ENCODE measurements at places on chromosomes 2 and 18.

- DNase-seq: no peak
Measured at GRCh38 chr2:62143696-62144095, 52.2 kb upstream of the B3GNT2 start.

DNA sequence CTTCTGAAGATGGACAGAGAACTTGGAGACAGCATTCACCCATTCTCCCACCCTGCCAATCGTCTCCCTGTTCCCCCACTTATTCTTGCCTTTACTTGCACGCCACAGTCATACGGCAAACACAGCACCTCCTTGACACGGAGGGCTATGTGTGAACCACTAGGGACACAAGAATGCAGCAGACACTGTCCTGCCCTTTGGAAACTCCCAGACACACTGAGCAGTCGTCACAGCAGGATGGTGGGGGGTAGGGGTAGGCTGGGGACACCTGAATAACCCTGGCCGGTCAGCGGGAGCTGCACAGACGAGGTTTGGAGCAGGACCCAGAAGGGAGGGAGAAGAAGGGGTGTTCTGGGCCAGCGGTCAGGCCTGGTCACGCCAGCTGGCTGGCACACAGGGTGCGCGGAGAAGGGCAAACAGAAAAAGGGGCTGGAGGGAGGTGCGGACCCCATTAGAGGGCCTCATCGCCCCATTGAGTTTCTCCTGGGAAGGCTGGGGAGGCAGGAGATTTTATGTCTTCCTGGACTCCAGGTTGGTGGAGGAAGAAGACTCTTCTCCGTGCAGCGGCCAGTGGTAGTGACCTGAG, 40.0 kb upstream of the FOSL2 start:
- no peak for DNase-seq

DNA sequence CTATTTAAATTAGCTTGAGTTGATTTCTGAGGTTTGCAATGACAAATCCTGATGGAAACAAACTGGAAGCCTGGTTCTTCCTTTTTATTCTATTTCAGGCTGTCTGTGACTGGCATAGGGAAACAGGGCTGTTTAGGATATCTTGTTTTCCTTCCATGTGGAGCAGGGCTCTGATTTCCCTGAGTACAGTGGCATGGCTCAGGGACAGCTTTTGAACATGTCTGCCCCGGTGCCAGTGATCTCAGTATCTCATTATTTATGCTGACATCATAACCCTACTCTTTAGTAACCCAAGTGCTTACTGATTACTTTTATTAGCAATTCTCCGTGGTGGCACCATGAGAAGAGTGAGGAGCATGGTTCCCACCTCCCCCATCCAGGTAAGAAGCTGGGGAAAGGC, 720.3 kb downstream of the GALR1 start:
- no peak for DNase-seq

- DNase-seq: no peak
Measured at GRCh38 chr18:9701609-9702349, 6.3 kb upstream of the RAB31 start.

GRCh38 chr2:144170179-144170578, 349.7 kb downstream of the ZEB2 start:
- DNase-seq: no peak

GRCh38 chr2:113278742-113279139, at the start of gene PAX8:
Gene PAX8 (minus strand): TSS chr2:113278921. CDS start chr2:113278394, 527 bp downstream.
- DNase-seq: no peak

DNA sequence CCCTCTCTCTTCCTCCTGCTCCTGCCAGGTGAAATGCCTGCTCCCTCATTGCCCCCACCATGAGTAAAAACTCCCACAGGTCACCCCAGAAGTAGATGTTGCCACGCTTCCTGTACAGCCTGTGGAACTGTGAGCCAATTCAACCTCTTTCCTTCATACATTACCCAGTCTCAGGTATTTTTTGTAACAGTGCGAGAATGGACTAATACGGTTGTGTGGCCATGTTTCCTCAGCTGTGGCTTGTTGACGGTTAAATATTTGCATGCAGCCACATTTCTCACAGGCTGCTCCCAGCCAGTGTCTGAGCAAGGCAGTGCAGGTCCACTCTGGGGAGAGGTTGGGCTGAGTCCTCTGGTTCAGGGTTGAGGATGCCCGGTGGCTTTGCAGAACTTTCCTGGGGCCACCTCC, 27.8 kb upstream of the COPS8 start:
- DNase-seq: no peak

- no peak for DNase-seq
Measured at GRCh38 chr2:65016789-65017188, 27.6 kb downstream of the SLC1A4 start.

DNA sequence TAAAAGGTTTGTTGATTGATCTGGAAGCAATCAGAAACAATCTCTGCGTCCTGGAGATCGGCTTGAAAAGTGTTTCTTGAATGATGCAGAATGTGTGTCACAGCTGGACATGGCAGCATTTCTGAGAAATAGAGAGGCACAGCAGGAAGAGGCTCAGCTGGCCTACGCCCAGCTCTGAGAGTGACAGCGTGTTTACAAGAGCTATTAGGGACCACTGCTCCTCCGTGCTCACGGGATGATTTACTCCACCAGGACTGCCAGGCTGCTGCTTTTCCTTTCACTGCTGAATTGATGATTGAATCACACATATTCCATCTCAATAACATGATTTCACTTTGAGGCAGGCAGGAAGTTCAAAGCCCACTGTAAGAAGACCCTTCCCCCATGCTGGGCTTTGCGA, 62.8 kb downstream of the GALNT14 start:
- no peak for DNase-seq

GRCh38 chr2:170227507-170227947, 49.6 kb downstream of the MYO3B start:
- DNase-seq: no peak

DNA sequence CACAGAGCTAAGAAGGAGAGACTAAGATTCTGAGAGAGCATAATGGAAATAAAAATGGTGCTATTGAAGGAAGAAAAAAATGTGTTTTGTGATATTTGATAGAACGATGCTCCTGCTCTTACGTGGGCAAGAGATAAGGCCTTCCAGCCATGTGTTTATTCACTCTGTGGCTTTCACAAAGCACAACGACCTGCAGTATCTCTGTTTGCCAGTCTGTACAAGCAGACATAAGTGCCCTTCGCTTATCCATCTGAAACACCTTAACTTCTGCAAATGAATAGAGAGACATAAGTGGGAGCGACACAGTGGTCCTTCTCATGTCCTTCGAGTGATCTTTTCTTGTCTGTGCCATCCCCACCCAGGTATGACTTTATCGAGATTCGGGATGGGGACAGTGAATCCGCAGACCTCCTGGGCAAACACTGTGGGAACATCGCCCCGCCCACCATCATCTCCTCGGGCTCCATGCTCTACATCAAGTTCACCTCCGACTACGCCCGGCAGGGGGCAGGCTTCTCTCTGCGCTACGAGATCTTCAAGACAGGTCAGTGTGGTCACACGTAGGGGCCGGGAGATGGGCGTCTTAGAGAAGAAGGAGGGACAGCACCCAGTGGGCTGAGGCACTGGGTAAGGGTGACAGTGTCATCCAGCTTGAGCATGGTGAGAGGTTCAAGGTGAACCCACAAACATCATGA, 33.7 kb downstream of the NRP2 start:
- DNase-seq: no peak

- no peak for DNase-seq
Measured at GRCh38 chr2:200367155-200367554, 60.7 kb downstream of the SPATS2L start.
